Mesangial cell (primary cell): ENCODE measurements at places on chromosomes 6 and 20. TPM values are rescaled to one million over a fixed set of nuclear protein-coding genes. Genes with fewer than 3 reads are reported as not detected.

Gene RBM38
- total RNA-seq = 39.8 and 40.9 TPM in 2 replicates

Gene RAET1E
- total RNA-seq = not detected in 2 replicates

Gene SYTL3
- total RNA-seq = 2.9 and 3.6 TPM in 2 replicates

Gene OR11A1
- not detected in 2 replicates for total RNA-seq

Gene PTCRA
- not detected in 2 replicates for total RNA-seq

Gene SYS1
- total RNA-seq = 53.3 and 63.6 TPM in 2 replicates

Gene SLC17A3
- total RNA-seq = 0.89 TPM in 1 of 2 replicates, not detected in the other

Gene SCAF8
- total RNA-seq = 18.1 and 20.2 TPM in 2 replicates

Gene LY6G6C
- not detected in 2 replicates for total RNA-seq
